D721Med (cell line): ENCODE measurements at places on chromosomes 1 and 21.

GRCh38 chr1:53448241-53448841 is 10.9 kb upstream of the DMRTB1 start:
- no peak for DNase-seq

DNA sequence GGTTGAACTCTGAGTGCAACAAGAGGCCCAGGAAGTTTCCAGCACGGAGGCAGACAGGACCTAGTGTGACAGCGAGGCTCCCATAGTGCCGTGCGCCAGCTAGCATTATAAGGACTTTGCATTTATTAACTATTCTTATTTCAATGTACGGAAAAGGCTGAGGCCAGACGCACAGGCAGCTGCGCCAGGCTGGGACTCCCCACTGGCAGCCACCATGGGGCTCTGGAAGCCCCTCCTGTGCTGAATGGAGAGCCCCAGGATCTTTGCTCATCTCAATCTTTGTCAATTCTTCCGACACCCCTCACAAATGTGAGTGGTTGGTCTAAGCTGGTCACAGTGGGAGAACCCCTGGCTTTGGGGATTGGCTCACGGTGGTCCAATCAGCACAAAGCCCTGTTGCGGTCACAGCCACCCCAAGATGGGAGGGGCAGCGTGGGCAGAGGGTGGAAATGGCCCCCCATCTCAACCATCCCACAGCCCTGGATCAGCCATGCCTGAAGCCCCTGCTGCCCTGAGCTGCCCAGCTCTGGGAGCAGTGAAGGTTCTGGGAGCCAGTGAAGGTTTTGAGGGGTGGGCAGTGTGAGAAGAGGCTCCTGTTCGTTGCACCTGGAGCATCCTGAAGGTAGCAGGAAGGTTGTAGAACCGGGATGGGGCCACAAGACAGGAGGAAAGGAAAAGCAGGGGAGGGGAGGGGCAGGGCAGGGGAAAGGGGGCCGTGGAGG is 59.5 kb upstream of the ADARB1 start:
- no peak for DNase-seq

- DNase-seq = no peak
Observed at GRCh38 chr1:114135786-114136185, 17.9 kb downstream of the SYT6 start.

DNA sequence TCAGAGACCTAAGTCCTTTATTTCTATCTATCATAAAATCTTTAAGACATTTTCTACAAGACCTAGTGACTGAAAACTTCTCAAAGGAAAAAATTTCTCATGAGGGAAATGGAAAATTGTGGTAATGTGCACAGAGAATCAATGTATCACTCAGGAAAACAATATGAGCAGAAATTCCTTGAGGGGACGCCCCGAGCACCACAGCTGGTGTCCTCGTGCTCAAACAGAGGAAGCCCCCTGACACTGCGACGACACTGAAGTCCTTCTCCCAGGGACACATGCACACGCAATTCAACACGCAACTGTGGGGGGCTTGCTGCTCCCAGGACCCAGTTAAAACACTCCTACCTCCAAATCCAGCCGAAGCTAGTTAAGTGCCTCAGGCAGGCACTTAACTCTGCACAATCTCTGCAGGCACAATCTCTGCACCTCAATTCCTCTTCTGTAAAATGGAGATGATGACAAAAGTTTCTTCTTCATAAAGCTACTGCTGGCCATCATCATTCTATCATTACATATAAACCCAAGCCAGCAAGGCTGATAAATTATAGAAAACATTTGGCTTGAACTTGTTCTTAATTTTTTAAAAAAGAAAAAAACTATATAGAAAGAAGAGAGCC is 16.0 kb downstream of the ZBTB17 start:
- DNase-seq = no peak

DNA sequence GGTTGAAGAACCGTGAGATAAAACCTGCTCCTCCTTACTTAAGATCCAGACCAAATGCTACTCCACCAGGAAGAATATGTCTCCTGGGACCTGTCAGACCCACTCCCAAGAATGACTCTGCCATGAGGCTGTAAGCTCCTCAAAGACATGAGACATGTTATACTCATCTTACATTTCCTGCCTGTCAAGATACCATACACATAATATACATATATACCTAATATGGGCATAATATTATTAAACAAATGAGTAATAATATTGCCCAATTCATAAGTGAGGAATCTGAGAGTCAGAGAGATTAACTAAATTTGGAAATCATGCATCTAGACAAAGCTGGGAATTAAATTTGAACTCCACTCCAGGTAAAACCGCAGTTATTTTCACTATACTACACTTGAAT is 634.9 kb downstream of the LMO4 start:
- DNase-seq = no peak

DNA sequence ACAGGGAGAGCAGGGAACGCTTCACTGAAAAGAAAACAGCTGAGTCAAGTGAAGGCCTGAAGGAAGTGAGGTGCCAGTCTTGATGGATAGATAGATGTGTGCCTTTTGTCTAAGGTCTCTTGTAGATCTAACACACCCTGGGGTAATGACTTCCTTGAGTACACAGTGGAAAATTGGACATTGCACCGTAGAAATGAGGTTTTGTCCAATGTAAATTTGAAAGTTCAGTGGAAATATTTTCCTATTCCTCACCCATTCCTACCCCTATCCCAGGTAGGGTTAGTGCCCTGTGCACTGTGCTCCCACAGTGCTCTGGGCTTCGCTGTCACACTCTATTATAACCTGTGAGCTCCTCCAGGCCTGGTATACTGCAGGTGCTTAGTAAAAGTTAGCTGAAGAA is 24.3 kb downstream of the ZMYND12 start:
- no peak for DNase-seq

DNA sequence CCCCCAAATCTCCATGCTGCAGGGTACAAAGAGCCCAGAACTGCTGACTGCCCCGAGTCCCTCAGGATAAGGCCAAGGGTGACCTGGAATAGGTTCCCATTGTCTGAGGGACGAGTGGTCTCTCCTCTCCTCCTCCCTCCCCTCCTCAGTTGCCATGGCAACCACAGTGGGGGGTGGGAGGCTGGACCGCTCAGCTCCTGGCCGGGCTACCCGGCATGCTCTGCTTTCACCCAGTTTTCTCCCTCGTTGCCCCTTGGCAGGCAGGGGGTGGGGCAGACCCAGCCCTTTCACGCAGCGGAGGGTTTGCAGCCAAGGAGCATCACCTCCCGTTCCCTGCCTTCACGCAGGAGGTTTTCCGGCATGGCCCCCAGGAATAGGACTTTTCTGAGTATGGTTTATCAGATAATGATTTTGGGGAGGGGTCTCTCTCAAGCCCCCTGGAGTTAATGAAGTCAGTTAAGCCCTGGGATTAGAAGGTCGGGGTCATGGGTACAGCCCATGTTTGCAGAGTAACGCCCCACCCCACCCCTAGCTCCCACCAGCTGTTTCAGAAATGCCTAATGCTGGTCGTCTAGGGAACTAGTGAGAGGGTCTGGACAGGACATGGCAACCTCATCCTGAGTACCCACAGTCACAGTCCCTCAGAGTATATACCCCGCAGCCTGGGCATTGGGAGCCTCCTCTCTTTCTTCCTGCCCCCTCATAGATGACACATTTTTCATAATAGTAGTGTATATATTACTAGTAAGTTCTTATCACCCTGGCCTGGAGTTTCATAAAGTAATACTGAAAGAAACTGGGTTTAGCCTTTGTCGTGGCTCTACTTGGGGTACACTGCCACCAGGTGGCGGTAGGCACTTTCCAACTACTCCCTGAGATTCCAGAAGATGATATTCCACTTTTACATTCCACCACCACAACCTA is 20.7 kb downstream of the C1QB start:
- no peak for DNase-seq

GRCh38 chr1:91217911-91218310 is 186.7 kb downstream of the HFM1 start:
- no peak for DNase-seq

DNA sequence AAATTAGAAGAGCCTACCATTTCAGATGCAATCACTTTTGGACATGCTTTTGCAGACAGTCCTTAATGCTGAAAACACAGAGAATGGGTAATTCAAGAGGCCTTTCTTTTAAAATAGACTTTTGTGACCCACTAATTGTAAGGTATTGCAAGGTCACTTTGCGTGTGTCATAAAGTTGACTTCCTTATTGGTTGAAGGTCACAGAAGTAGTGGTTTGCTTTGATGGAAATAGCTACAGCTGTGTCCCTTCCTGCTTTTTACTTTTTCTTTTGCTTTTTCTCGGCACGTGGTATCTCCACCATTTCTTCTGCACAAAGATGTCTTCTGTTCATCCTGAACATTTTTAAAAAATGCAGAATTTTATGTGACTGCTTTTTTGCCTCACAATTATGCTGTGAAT is 146.8 kb downstream of the DYRK1A start:
- no peak for DNase-seq
